Activated T-cell treated with anti-CD3 and anti-CD28 coated beads, Interleukin-2, amount 50 U/mL, for 1 hour (primary cell): ENCODE measurements at places on chromosomes 1 and 21.

- DNase-seq, result no peak
These were observed 79.5 kb downstream of the NUF2 start for GRCh38 chr1:163401211-163401610.

DNA sequence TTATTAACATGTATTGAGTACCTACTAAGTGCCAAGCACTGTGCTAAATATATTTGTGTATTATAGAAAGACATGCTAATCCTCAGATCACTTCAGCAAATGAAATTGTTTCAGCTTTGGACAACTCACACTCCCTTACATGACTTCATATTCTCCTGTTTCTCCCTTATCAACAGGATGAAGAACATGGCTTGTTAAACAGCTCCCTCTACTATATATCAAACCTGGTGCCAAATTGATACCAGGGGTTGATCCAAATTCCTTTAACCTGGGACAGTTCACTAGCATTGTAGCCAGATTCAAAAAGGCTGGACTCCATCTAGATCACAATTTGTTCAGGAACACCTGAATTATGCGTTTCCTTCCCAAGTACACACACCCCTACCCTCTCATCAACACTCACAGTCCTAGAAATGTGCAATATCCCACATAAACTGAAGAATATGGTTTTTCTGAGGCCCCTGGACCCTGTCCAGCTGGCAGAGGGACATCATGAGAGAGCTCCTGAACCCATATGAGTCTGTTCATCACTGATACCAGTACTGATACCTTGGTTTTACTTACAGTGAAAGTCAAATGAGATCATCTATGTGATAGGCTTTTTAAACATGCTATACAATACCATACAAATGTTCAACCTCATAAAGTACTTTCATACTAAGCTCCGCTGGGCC lies 47.0 kb upstream of the PALMD start:
- DNase-seq, result no peak

DNA sequence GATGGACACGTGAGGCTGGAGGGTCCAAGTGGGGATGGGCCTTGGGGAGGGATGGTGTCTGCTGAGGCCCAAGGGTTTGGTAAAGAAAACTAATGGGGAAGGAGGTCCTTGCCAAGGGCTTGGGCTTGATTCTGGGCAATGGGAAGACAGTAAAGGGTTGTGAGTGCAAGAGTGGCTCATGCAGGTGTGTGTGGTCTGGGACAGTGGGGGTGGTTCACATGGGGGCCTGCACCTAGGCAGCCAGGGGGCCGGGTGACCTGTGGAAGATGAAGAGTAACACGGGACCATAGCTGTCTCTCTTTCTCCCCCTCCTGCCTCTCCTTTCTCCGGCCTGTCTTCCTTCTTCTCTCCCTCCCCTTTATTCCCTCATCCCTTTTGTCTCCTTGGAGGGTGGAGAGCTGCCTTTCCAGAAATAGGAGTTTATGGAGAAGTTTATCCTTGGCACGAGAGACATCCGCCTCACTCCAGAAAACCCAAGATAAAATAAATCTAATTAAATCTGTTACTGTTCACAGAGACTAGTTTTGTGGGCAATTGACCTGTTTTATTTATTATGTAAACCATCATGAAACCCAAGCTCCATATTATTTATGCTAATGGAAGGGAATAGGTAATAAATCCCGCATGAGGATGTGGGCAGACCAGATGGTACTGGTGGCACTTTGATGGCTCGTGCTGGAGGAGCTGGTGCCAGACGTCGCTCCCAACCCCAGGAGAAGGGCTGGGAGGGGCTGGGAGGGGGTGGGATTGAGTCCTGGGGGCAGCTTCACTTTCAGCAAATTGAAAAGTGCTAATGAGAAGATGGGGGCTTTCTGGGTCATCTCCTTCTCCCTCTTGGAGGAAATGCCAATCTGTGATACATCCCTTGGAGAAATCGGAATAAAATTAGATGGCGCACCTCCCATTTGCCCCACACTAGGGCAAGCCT lies 272.9 kb upstream of the CSF3R start:
- DNase-seq, result no peak

DNA sequence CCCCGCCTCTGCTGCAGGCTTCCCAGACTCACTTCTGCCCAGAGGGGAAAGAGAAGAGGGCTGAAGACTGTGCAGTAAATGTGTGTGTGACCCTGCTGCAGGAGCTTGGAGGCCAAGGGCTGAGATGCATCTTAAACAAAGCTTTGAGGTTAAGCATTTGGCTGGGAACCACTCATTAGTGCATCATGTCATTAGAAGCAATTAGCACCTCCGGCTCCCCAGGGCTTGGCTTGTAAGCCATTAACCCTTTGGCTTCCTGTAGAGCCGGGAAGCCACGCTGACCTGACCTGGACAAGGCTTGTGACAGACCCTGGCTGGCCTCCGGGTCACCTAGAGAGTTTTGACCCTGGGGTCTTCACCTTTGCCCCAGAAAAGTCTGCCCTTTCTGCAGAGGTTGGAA lies 77.0 kb downstream of the CSMD2 start:
- DNase-seq, result no peak

- DNase-seq, result no peak
These were observed 77.7 kb downstream of the DSCAM start for GRCh38 chr21:40769231-40769630.

DNA sequence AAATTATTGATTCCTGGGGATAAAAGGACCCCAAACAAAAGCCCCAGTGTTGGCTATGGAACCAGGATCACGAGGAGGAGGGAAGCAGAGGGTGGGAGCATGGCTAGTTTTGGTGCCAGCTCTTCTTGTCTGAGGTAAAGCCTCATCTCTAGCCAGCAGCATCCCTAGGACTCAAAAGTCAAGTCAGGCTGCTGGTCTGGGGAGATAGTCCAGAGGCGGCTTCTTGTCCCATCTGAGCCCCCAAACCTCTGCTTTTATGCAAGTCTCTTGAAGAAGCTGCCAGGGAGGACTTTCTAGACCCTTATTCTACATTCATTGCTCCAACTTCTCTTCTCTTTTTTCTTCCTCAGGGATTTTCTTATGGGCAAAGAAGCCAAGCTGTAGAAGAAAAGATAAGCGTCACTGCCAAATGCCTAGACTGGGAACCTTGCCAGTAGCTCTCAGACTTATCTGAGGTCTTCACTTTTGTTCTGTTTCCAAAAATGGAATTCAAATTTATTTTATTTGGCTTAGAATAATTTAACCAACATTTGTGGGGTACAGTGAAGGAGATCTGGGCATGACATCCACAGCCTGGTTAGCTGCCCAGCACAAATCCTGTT lies 6.9 kb upstream of the ANKRD35 start:
- DNase-seq, result no peak

DNA sequence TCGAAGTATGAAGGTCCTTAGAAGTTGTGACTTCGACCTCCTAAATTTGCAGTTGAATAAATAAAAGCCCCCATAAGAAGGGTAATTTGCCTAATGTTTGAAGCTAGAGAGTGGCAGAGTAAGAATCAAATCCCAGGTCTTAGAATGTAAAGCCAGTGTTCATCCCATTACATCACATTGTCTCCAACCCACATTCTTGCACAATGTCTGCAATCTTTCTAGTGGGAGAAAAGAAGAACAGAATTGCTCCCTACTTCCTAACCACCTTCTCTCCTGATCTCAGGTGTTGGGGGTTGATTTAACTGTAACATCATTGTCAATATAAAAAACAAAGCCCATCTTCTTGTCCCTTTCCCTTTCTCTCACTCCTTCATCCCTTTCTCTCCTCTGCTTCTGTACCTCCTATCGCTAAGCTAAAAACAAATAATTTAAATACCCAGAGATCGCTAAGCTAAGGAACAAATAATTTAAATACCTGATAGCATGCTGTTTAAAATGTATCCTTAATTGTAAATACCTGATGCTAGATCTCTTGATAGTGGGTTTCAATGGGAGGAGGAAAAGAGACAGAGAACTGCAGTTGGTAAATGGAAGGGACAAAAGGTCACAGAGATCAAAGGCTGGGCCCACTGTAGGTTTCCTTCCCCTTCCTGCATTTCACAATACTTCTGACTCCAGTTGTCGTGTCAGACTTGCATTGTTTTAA lies 32.1 kb upstream of the CCDC190 start:
- DNase-seq, result no peak

GRCh38 chr1:62912028-62912638 lies 128.2 kb downstream of the ATG4C start:
- DNase-seq, result no peak

DNA sequence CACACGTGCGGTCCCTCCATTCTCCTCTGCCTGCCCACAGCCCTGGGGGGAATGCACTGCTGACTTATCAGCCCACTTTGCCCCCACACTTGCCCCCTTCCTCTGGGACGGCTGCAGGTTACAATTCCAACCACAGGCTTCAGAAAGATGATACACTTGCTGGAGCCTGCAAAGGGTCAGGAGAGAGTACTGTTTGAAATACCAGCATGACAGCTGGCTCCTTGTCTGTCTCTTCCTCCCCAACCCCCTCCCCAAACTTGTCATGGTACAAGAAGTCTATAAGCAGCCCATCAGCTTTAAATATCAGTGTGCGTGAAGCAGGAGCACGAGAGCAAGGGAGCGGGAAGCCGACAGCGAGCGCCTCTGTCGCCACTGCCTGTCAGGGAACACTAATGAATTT lies 62.4 kb downstream of the ERI3 start:
- DNase-seq, result no peak

GRCh38 chr1:116605315-116605714 lies 34.5 kb upstream of the CD58 start:
- no peak for DNase-seq

DNA sequence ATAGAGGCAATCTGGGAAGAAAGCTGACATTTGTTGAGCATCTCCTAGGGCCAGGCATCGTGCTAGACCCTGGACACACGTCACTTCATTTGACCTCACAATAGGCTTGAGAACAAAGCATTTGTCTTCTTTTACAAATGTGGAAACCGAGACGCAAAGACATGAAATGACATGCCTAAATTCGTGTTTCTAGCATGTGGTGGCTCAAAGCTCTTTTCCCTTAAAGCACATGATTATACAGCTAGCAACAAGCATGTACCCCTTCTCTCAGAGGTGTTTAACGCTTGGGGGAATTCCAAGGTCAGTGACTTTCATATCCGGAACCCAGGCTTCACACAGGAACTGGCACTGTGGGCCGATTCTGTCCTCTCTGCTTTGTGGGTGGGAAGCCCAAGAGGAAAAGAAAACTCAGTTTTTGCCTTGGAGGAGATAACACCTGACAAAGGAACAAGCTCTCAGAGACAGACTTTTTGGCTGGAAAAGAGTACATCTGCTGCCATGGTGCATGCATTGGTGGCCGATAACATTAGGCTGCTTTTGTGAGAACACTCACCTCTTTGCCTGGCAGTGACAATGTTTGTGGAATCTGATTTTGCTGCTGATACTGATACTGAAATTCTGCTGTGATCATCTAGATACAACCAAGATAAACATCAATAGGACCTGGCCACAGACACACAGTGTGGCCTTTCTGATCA lies 15.4 kb upstream of the CD2 start:
- DNase-seq, result peak; percentile 59

DNA sequence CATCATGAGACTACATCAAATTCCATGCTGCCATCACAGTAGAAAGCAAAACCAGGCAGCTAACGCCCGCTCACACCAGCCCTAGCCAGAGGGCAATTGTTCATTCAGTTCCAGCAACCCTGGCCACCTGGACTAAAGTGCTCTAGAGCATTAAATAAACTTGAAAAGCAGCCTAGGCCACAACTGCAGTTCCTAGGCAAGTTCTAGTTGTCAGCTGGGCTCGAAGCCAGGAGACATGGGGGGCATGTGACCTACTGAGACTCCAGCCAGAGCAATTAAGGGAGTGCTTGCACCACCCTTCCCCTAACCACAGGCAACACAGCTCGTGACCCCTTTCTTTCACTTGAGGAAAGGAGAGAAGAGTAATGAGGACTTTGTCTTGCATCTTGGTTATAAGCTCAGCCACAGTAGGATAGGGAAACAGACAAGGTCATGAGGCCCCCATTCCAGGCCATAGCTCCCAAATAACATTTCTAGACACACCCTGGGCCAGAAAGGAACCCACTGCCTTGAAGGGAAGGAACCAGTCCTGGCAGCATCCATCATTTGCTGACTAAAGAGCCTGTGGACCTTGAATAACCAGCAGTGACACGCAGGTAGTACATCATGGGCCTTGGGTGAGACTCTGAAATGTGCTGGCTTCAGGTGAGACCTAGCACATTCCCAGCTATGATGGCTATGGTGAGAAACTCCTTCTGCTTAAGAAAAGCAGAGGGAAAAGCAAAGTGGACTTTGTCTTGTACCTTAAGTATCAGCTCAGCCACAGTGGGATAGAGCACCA lies 77.0 kb downstream of the ZZZ3 start:
- no peak for DNase-seq

GRCh38 chr1:175434283-175434860 lies 241.8 kb upstream of the KIAA0040 start:
- DNase-seq, result no peak

GRCh38 chr21:39502631-39503030 lies 50.9 kb downstream of the SH3BGR start:
- no peak for DNase-seq

- no peak for DNase-seq
These were observed 1094.6 kb upstream of the ADGRL4 start for GRCh38 chr1:80101159-80101558.

GRCh38 chr1:95309031-95309471 lies 75.0 kb downstream of the RWDD3 start:
- DNase-seq, result no peak

- DNase-seq, result no peak
These were observed 466.2 kb downstream of the CAMTA1 start for GRCh38 chr1:7251454-7251800.

DNA sequence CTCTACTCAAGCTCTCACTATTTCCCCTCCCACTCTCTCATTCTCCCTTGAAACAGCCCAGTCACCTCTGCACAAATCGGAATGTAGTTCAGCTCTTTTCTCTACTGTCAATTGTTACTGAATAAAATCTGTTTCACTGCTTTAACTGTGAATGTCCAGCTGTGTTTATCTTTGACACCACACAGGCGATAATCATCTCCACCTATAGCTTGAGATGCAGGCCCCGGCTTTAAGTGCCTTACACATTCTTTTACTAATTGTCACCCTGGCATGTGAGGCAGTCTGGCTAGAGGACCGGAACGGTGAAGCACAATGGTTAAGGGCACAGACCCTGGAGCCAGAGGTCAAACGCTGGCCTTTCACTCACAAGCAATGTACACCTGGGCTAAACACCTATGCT lies 122.8 kb upstream of the C8B start:
- no peak for DNase-seq

- no peak for DNase-seq
These were observed 10.6 kb upstream of the CAPZB start for GRCh38 chr1:19495799-19496526.

GRCh38 chr1:213264531-213264930 lies 213.5 kb downstream of the RPS6KC1 start:
- no peak for DNase-seq
